Activated T-helper 2 cell treated with anti-CD3 and anti-CD28 coated beads, Interferon-gamma antibody, Interleukin-2, Interleukin-4, amounts not matched to agents 10 μg/mL and 5 μg/mL and 100 μg/mL, durations not matched to agents 14 hours and 24 hours and 36 hours (primary cell): ENCODE measurements at places on chromosomes 1 and 21. TPM values are rescaled to one million over a fixed set of nuclear protein-coding genes. Genes with fewer than 3 reads are reported as not detected.

The UQCRHL gene
- 1.5 and 1.6 TPM in 2 replicates for total RNA-seq

The LIN9 gene
- total RNA-seq, result 9.7 and 12.7 TPM in 2 replicates

DNA sequence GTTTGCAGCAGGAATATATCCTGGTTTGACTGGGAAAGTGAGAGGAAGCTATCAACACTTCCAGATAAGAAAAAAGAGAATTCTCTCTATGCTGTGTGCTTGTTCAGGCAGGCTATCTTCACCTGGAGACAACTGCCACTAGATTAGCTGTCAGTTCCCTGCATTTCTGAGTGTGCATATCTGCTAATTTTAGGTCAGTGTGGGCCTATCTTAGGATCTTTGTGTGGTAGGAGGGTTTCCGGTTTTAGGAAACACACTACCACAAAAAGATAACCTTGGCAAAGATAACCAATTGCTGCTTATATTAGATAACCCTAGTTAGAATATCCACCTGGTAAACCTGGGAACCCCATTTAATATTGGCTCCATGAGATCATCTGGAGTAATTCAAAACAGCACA, 22.5 kb upstream of the GBP5 start:
- H3K4me3 ChIP-seq, result no peak overlapping the region
- peaks cover 53% of the 10 kb centered on the region for H3K4me1 ChIP-seq
- no peak for DNase-seq
- H3K27me3 ChIP-seq, result peaks cover 1% of the 10 kb centered on the region
- H3K27ac ChIP-seq, result no peak overlapping the region
- peaks cover 32% of the 10 kb centered on the region for H3K36me3 ChIP-seq

DNA sequence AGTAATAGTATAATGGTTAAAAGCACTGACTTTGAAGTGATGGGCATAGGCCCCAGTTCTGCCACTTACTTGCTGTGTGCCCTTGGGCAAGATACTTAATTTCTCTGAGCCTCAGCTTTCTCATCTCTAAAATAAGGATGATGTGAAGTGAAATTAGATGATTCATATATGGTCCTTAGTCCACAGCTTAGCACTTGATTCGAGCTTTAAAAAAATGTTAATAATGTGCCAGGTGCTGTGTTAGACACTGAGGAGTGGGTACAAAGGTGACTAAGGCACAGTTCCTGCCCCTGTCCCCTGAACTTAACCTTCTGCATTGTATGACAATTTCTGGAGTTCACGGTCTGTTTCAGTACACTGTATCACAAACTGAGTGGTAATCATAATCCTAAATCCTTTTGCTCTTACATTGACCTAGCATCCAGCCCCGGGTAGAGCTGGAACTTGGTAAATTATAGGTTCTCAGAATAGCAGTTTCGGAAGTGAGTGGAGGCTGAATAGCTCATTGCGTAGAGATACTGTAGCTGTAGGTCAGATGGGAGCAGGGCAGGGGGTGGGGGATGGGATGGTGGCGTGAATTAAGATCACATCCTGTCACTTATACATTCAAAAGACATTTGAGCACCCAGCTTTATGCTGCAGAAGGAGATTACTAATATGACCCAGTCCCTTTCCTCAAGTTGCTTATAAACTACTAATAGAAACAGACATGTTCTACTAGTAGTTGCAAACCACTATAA, 1.5 kb downstream of the ZNF691 start:
- H3K27ac ChIP-seq, result peak overlapping the region; percentile 69
- peak overlapping the region; percentile 96 for H3K4me3 ChIP-seq
- no peak for DNase-seq
- no peaks in the 10 kb centered on the region for H3K27me3 ChIP-seq
- peaks cover 40% of the 10 kb centered on the region for H3K36me3 ChIP-seq
- H3K4me1 ChIP-seq, result peaks cover 33% of the 10 kb centered on the region

DNA sequence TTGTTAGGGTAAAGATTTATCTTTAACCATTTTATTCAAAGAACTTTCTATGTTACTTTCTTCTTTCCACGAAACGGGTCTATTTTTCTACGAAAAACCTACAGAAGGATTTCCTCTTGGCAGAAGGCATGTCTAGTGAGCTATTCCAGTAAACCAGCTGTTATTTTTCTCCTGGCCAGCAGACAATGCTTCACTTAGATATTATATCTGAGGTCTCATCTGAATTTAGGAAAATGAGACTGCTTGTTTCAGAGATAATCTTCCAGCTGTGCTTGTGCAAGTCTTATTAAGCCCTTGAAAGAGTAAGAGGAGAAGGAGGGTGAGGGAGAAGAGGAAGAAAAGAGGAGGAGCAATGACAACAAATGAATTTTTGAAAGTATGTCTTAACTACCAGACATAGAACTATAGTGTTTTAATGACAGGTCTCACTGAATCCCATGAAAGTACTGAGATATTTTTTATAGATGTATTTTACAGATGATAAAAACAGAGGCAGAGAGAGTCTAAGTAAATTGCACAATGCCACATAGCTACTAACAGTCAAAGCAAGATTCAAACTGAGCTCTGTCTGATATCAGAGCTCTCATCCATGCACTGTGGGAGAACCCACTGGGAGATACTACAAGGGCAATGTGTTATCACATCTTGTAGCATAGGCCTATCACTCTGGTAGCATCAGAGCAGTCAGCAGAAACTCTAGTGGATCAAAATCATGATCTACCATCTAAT, 54.6 kb upstream of the SAMSN1 start:
- DNase-seq, result no peak
- peaks cover 28% of the 10 kb centered on the region for H3K4me1 ChIP-seq
- no peaks in the 10 kb centered on the region for H3K27me3 ChIP-seq
- peaks cover 21% of the 10 kb centered on the region for H3K36me3 ChIP-seq

GRCh38 chr1:230536641-230537155, 105.6 kb upstream of the COG2 start:
- no peaks in the 10 kb centered on the region for H3K36me3 ChIP-seq
- H3K4me3 ChIP-seq, result no peak overlapping the region
- DNase-seq, result no peak
- H3K27me3 ChIP-seq, result no peaks in the 10 kb centered on the region
- no peak overlapping the region for H3K27ac ChIP-seq
- peaks cover under 1% of the 10 kb centered on the region for H3K4me1 ChIP-seq

DNA sequence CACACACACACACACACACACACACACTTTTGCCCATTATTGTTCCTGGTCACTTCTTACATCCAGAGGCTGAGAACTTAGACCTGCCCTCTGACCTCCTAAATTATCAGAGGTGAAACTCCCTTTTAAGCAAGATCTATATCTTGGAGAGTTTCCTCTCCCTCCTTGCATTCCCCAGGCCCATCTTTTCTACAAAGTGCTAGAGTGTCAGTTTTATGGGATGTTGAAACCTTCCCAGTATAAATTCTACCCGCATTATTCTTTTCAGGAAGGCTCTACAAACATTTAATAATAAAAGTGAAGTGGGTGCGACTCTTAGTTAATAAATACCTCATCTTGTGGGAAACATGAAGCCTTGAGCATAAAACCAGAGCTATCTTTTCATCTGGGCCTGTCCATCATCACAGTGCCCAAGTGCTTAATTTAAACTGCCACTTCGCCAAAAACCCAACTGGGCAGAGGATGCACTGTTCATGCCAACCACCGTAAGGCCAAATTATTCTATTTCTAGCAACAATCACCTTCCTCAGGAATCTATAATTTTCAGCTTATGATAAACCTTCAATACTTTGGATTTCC, 458.2 kb upstream of the RUNX1 start:
- no peak overlapping the region for H3K4me3 ChIP-seq
- H3K27me3 ChIP-seq, result no peaks in the 10 kb centered on the region
- H3K27ac ChIP-seq, result no peak overlapping the region
- H3K4me1 ChIP-seq, result peaks cover 48% of the 10 kb centered on the region
- no peak for DNase-seq

DNA sequence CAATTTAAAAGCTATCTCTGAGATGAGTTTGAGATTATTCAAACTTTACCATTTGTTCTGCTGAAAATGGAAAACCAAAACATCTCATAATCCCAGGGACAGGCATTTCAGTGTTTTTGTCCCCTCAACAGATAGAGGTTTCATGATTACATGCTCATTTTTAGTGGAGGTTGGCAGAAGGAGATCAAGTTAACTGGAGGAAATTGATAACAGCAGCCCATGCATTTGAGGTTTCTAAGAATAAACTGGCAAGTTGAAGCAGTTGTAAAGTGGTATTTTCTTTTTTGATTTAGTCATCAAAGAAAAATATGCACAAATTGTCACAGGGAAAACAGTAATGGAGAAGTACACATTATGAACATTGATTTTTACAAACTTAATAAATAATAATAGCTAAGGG, 205.8 kb downstream of the PLA2G4A start:
- no peak overlapping the region for H3K27ac ChIP-seq
- no peaks in the 10 kb centered on the region for H3K27me3 ChIP-seq
- H3K36me3 ChIP-seq, result no peaks in the 10 kb centered on the region
- H3K4me1 ChIP-seq, result no peaks in the 10 kb centered on the region
- DNase-seq, result no peak
- H3K4me3 ChIP-seq, result no peak overlapping the region

- peaks cover 17% of the 10 kb centered on the region for H3K4me1 ChIP-seq
- peak overlapping the region; percentile 98 for H3K27ac ChIP-seq
- peak overlapping the region; percentile 0 for H3K4me3 ChIP-seq
- peaks cover 6% of the 10 kb centered on the region for H3K27me3 ChIP-seq
Measured at GRCh38 chr21:37565530-37566223, 199.1 kb downstream of the DYRK1A start.

DNA sequence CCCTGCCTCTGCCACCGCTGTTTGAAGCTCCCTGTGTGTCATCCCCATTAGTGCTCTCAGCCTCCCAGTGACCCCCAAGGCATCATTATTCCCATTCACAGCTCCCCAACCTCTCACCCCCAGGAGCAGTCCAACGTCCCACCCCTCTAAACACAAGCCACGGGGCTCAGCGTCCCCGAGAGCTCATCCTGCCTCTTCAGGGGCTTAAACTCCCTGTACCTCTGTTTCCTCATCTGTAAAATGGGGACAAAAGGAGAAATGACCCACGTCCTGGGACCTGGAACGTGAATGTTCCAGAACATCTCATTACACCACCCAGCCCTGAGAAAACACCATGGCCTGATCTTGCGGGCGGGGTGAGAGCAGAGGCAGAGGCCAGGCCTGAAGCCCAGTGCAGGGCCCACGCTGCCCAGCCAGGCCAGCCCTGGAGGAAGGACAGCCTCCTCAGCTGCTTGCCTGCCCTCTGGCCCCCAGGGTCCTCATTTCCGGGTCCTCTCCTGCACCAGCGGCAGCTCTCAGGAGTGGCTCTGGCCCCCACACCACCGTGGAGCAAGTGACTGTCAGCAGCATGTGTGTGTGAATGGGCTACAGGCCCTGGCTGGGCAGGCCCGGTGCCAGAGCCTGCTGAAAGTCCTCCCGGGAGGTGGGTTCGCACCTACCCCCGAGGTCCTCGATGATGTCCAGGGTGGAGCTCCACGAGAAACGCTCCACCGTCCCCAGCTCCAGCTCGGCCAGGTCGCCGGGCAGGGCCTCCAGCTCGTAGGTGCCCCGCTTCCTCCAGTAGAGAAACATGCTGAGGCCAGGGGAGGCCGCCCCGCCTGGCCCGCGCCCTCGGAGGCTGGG, 14.1 kb upstream of the PLEKHG5 start:
- no peak overlapping the region for H3K27ac ChIP-seq
- H3K36me3 ChIP-seq, result no peaks in the 10 kb centered on the region
- no peak for DNase-seq

- H3K27ac ChIP-seq, result no peak overlapping the region
- no peak overlapping the region for H3K4me3 ChIP-seq
- H3K36me3 ChIP-seq, result no peaks in the 10 kb centered on the region
- DNase-seq, result no peak
Measured at GRCh38 chr1:10001016-10001665, 4.1 kb downstream of the RBP7 start.
